ENCODE measurements at places on chromosomes 4 and X.

DNA sequence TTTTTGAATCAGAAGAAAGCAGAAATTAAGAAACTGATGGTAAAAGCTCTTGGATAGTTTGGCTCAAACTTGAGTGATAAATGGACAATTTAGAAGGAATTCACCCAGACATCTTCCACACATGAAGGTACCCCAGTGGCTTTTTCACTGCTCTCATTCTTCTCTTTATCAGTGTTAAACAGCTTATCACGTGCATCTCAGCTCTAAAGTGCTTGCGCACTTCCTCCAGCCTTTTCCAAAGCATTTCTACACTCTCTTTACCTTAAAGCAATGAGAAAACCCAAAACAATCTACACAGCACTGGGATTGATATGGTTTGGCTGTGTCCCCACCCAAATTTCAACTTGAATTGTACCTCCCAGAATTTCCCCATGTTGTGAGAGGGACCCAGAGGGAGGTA lies 509.1 kb upstream of the FAT1 start:
- no peak for DNase-seq

- no peak for DNase-seq
These were observed 1.5 kb upstream of the PAPSS1 start for GRCh38 chr4:107721436-107722100.

- DNase-seq = no peak
These were observed 255.9 kb downstream of the SPRY1 start for GRCh38 chr4:123652476-123652875.

DNA sequence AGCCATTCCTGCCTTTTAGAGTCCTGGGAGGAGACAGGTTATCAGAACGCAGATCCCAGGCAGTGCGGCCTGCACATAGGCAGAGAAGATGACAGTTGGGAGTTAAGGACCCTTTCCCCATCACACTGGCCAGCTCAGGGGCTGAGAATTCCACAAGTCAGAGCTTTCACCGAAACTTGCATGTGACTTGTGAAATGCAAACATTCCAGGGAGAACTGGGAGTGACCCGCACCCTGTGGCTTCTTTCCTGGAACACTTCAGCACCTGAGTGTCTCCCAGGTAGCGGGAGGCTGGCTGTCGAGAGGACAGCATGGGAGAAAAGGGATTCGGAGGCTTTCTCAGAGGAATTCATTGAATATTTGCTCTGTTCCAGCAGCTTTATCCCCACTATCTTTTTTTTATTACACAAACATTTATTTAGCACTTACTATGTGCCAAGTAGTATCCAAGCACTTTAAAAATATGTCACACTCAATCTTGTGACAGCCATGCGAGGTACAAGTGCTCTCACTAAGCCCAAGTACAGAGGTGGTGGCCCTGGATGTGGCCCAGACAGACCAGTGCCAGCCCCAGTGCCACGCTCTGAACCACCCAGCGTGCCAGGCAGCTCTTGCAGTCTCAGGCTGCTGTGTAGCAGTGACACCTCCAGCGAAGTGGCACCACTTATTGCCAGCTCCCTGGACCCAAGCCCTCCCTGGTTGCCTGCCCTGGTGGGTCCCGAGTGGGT lies 100.5 kb downstream of the PHKA2 start:
- no peak for DNase-seq

DNA sequence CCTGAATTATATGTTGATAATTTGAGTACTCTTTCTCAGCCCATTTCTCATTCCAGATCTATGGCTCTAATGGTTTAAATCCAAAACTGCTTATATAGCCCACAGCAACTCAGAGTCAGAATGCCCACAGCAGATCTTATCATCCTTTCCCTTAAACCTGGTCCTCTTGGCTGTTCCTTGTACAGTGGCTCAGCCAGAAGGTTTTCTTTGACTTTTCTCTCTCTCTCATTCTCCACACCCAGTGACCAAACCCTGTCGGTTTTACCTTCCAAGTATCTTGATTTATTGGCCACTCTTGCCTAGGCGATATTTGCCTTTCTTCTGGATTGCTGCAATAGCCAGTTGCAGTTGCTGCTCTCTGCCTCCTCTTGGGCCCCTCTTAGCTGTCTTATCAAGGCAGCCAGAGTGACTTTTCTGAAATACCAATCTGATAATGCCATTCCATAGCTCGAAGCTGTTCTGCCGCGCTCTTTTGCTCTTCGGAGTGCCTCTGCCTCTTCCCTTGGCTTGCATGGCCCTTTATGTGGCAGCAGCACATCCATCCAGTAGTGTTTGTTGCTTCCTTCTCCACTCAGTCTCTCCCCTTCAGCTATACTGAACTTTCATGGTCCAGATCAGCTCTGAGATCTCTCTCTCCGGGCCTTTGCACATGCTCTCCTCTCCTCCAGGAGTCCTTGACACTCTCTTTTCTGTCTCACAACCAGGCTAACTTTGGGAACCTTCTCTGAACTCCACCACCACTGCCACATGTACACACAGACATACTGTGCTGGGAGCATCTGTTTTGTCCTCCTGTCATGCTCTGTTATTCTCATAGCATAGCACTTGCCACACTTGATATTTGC lies 11.8 kb downstream of the GAB1 start:
- no peak for DNase-seq

DNA sequence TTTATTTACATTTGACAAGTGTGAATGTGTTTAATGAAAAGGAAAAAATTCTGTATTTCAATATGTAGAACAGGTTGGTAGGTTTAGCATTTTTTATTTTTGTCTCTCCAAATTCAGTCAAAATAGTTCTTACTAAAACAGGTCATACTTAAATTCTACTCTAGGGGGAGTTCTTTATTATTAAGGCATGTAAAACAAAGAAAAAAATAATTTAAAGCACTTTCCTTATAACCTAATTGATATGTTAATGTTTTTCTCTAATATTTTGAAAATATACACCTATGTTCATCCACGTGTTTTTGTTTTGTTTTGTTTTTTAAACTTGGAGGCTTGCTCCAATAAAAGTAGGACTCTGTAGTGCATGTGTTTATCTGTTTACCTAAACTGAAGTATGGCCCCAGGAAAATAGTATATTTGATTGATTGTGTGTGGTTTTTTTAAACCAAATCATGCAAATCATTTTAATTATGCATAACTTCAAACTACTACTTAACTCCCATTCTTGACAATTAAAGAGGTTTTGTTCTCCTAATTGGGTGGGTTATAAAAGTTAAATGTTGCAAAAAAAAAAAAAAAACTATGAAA lies 562.7 kb downstream of the RPA4 start:
- no peak for DNase-seq

GRCh38 chr4:36348403-36348938 lies 67.1 kb downstream of the DTHD1 start:
- DNase-seq = no peak

- no peak for DNase-seq
These were observed 123.4 kb upstream of the ATP6AP2 start for GRCh38 chrX:40457406-40457805.

- DNase-seq = no peak
These were observed 2595.3 kb downstream of the ARAP2 start for GRCh38 chr4:33649015-33649414.

DNA sequence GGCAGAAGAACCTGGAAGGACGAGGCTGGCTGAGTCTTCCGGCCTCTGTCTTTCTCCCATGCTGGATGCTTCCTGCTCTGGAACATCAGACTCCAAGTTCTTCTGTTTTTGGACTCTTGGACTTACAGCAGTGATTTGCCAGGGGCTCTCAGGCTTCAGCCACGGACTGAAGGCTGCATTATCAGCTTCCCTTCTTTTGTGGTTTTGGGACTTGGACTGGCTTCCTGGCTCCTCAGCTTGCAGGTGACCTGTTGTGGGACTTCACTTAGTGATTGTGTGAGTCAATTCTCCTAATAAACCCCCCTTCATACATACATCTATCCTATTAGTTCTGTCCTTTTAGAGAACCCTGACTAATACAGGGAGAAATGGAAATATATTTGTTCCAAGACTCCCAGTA lies 265.8 kb downstream of the PCDH18 start:
- DNase-seq = no peak

GRCh38 chrX:74232859-74233258 lies 71.1 kb upstream of the ZCCHC13 start:
- no peak for DNase-seq

- DNase-seq = no peak
These were observed 56.7 kb downstream of the ADGRG2 start for GRCh38 chrX:19065535-19065934.

- DNase-seq = no peak
These were observed 45.2 kb upstream of the CEP135 start for GRCh38 chr4:55903577-55903976.

DNA sequence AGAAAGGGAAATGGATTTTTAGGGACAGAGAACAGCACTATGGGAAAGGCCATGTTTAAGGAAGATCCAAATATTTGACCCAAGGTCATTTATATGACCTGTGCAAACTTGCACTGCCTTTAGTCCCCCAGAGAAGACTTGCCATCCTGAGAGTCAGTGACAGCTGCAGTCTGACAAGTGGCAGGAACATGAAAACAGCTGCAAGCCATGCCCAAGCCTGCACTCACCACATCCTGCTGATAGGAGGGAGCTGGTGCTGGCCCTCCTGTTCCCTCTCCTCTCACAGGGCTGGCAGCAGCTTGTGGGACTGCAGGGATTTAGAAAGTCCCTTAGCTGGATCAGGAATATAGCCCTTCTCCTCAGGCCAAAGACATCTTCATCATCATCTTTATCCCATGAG lies 187.7 kb downstream of the RAP1GDS1 start:
- DNase-seq = no peak

- DNase-seq = peak; percentile 66
These were observed 13.1 kb downstream of the PDGFC start for GRCh38 chr4:156958276-156959074.

DNA sequence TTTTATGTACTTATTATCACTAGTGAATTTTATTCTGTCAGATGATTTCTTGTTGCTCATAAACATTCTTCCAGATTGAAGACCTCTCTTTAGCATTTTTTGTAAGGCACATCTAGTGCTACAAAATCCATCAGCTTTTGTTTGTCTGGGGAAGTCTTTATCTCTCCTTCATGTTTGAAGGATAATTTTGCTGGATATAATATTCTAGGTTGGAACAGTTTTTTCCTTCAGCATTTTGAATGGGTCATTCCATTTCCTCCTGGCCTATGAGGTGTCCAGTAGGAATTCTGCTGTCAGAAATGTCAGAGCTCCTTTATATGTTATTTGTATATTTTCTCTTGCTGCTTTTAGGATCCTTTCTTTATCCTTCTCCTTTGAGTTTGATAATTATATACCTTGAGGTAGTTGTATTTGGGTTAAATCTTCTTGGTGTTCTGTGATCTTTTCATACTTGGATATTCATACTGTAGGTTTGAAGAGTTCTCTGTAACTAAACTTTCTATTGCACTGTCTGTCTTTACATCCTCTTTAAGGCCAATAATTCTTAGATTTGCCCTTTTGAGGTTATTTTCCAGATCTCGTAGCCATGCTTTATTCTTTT lies 58.3 kb downstream of the PTPN13 start:
- no peak for DNase-seq

DNA sequence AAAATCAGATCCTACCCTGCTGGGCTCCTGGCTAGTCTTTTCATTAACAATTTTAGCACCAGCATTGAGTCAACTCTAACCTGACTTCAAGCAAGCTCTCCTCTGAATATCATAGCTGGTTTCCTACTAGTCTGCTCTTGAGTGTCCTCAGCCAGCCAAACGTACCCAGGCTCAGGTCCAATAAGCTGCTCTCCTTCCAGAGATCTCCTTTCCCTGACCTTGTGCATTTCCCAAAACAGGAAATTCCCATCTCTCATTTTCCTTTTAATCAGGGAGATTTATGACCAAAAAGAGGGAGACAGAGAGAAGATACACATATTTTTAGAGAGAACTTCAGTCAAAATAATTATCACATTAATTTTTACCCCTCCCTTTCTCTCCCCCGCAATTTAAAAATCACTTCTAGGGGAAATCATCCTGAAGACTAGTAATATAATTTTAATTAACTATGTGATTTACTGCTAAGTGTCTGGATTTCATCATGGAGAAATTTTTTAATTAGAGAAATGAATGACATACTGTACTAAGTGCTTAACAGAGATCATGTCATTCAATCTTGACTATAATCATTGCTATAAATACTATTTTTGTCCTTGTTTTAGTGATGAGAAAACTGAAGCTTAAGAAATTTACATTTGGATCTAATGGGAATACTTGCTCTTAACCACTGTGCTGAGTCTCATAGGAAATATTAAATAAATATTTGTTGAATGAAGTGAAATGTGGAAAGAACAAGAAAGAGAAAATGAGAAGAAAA lies 421.7 kb upstream of the INTU start:
- peak; percentile 47 for DNase-seq

- no peak for DNase-seq
These were observed 19.4 kb downstream of the PPP2R3B start for GRCh38 chrX:367349-367748.

- no peak for DNase-seq
These were observed 112.6 kb upstream of the LCORL start for GRCh38 chr4:18134111-18134510.

GRCh38 chr4:112290341-112290740 lies 4.6 kb upstream of the TIFA start:
- no peak for DNase-seq

- no peak for DNase-seq
These were observed 738.3 kb upstream of the FRG1 start for GRCh38 chr4:189202182-189202868.

GRCh38 chr4:146381263-146381872 lies 140.4 kb downstream of the SLC10A7 start:
- DNase-seq = no peak
